ENCODE measurements at places on chromosomes 6 and 20.

GRCh38 chr6:42091718-42092023, 41.3 kb downstream of the TAF8 start:
- no peak for DNase-seq

- no peak for DNase-seq
Observed at GRCh38 chr20:44908987-44909871, 631 bp upstream of the PABPC1L start.

DNA sequence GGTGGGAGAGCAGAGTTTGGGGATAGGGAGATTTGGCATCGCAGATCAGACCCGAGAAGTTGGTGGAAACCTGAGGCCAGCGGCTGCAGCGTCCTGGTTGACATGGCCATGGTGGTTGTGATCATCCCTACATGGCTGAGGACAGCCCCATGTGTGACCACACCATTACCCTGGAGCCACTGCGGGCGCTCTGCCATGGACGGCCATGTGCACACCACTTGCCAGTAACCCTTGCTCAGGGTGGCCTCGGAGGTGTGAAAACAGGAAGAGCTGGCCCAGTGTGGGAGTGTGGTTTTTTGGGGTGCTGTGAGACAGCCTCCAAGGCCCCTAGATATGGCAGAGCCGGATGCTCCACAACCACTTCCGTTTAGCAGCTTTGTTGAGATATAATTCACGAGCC, 64.4 kb downstream of the TMEM242 start:
- DNase-seq, result no peak

DNA sequence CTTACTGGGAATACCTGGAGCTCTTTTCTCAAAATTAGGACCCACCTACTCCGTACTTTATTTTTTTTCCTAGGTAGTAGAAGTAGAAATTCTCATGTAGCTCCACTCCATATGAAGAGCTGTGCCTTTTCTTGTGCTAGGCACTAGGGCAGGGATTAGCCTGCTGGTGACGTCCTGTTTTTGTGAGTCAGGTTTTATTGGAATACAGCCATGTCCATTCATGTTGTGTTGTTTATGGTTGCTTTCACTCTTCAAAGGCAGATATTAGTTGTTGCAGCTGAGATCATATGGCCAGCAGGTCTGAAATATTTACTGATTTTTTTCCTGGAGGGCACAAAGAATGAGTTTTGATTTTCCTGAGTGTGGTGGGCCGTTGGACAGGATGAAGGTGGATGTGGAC, 20.5 kb downstream of the XRN2 start:
- DNase-seq, result no peak

DNA sequence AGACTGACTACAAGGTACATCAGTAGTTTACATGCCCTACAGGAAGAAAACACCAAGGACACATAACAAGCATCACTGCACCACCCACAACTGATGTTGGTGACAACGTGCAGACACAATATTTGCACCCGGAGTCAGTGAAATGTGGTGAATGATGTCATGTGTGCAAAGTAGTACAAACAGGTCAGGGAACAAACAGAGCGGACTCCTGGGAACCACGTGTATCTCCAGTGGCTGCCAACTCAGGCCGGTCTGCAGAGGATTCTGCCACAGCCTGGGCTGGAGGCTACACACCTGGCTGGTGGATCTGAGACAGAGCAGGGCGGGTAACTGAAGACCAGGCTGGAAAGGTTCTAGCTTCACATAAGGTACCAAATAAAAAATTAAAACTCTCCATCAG, 28.2 kb upstream of the RPS6KA2 start:
- DNase-seq, result no peak

GRCh38 chr20:14677455-14677854, 340.0 kb upstream of the FLRT3 start:
- DNase-seq, result no peak

GRCh38 chr6:2817903-2818443, 23.7 kb downstream of the SERPINB1 start:
- no peak for DNase-seq

- DNase-seq, result no peak
Observed at GRCh38 chr6:48782225-48782624, 671.2 kb upstream of the PTCHD4 start.

- DNase-seq, result no peak
Observed at GRCh38 chr6:128763599-128764300, 119.2 kb upstream of the LAMA2 start.

- DNase-seq, result no peak
Observed at GRCh38 chr20:11188843-11189603, 515.2 kb upstream of the JAG1 start.

GRCh38 chr6:15761045-15761502, 98.2 kb upstream of the DTNBP1 start:
- DNase-seq, result no peak

DNA sequence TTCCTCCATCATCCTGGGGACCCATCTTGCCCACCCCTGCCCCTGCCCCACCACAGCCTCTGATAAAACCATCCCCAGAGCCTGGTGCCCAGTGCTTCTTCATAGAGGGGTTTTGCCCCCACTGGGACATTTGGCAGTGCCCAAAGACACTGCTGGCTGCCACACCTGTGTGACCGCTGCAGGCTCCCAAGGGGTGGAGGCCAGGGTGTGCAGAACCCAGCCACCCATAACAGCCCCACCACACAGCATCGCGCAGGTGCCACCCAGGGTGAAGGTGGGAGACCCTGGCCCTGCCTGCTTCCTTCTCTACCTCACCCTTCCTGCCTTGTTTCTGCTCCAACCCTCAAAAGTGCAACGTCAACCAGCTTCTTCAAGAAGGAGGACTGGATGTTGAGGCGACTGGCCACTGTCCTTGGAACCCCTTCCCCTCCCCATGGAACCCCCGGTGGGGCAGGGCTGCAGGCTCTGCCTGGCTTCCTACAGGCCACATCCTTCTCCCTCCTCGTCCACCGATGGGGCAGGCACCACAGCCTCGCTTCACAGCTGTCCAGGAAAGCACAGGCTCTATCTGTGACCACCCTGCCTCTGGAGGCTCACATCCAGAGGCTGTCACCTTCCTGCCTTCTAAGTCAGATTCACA, 79.2 kb upstream of the MPC1 start:
- no peak for DNase-seq

DNA sequence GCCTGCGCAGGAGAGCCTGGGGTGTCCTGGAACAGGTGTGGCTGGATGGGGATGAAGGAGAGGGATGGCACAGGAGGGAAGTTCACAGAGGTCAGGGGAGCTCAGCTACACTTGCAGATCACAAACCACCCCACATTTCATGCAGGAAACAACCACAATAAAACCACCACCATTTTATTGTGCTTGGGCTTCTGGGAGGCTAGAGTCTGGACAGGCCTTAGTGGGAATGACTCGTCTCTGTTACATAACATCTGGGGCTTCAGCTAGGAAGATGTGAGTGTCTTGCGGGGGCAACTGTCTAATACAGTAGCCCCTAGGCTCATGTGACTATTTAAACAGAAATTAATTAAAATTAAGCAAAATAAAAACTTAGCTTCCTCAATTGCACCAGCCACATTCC, 33.4 kb downstream of the SNX5 start:
- DNase-seq, result no peak

- no peak for DNase-seq
Observed at GRCh38 chr6:145214570-145214969, 520.8 kb downstream of the EPM2A start.

DNA sequence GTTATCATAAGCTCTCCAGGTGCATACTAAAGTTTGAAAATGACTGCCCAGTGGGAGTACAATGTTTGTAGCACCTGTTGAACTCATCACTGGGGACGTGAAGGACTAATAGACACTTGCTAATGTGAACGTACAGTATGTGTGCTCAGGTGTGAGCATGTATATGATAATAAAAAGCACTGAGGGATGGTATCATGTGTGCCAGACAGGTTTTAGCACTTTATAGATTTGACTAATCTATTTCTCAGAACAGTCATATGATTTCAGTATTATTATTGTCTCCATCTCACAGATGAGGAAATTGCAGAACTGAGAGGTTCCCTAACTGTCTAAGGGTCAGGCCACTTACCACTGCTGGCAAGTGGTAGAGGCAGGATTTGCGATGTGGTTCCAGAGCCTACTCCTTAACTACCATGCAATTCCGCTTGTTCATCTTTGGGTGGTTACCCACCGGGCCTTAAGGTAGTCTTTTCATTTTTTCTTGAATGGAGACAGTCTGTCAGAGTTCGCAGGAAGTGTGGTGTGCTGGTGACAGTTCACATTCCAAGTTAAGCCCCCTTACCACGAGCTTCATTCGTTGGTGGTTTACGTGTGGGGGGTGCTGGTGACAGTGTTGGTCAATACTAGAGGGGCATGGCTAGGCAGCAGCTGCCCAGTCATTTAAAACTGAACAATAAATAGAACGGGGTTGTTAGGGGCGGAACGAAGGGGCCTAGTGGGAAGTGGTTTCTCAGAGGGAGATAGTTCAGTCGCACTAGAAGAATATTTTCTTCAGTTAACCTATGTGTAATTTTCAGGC, 46.8 kb downstream of the RREB1 start:
- DNase-seq, result peak; percentile 62

GRCh38 chr6:144159742-144160141, 9.4 kb downstream of the STX11 start:
- DNase-seq, result no peak

- no peak for DNase-seq
Observed at GRCh38 chr20:17456279-17456678, 74.9 kb downstream of the BFSP1 start.
